Activated naive CD8-positive, alpha-beta T cell treated with anti-CD3 and anti-CD28 coated beads, Interleukin-2, amount 50 U/mL, for 24 hours (primary cell): ENCODE measurements at places on chromosomes 2 and 18.
A peak's percentile ranks its signal among the peaks of the same experiment; 100 is the strongest.

GRCh38 chr2:237529452-237530402 lies 36.6 kb upstream of the PRLH start:
- no peak for DNase-seq

GRCh38 chr2:229879191-229879950 lies 42.4 kb downstream of the TRIP12 start:
- DNase-seq = no peak

- DNase-seq = no peak
These were observed 7.2 kb downstream of the RBFA start for GRCh38 chr18:80041424-80041823.

DNA sequence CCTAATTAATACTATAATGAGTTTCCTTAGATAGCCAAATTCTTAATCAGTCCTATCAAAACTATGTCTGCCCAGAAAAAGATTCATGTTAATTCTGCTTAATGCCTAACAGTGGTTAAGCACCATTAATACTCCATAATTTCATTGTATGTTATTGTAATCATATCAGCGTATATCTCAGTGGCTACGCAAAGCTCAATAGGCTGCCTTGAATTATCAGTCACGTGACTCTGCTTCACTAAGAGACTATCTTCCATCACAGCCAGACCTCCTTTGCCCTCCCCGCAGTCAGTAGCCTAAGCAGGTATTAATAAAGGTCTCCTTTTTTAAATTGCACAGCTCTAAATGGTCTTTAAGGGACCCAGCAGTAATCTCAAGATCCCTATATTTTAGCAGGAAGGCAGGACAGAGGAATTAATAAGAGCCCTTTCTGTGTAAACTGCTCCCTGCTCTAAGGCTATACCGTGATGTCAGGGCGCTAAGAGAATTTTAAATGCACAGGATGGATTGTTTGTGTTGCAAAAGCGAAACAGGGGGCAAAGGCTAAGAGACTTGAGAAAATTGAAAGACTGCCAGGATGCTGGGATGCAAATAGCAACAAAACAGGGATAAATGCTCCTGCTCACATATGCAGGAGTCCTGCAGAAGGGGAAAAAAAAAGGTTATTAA lies 215.6 kb upstream of the POU3F3 start:
- no peak for DNase-seq

DNA sequence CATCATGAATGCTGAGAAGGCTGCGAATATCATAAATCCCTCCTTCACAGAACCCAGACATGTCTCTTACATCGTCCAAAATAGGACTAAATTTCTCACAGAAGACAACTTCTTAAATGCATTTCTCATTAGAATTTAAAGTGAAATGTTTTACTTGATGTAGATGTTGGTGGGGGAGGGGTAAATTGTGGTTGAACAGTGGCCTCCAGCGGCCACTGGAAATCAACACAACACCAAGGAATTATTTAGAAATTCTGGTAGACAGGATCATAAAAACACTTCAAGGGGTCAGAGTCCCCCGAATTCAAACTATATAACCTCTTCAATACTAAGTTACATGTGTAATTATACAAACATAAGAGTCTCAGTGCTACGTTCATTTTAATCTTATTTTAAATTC lies 135.9 kb downstream of the ABCA12 start:
- no peak for DNase-seq

GRCh38 chr2:83899271-83899670 lies 559.8 kb downstream of the SUCLG1 start:
- no peak for DNase-seq

GRCh38 chr2:157486596-157487270 lies 42.8 kb upstream of the CYTIP start:
- no peak for DNase-seq

DNA sequence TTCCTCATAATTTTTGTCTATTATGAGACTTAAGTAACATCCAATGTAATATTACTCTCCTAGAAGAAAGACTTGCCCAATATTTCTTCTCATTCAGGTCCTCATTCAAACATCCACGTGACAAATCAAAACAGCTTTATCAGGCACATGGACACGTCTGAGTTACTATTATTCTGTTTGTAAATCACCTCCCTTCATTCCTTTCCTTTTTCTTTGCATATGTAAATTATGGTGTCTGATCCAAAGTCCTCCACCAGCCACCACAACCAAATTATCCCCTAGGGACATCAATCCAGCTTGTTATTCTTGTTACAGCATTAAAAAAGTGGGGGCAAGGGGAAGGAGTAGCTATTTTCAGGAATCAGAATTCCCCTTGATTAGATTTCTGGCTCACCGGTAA lies 7.1 kb downstream of the TMEM163 start:
- DNase-seq = no peak

DNA sequence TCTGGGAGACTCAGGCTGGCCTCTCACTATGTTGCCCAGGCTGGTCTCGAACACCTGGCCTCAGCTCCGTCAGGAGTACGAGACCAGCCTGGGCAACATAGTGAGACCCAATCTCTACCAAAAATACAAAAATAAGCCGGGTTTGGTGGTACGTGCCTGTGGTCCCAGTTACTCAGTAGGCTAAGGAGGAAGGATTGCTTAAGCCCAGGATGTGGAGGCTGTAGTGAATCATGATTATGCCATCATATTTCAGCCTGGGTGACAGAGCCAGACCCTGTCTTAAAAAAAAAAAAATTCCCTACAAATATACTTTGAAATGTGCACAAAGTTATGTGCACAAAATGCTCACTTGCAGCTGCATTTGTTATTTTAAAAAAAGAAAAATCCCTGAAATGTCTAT lies 26.3 kb upstream of the AGAP1 start:
- DNase-seq = no peak

GRCh38 chr2:113160962-113161361 lies 12.8 kb upstream of the PSD4 start:
- DNase-seq = no peak

GRCh38 chr2:51291762-51292551 lies 260.0 kb upstream of the NRXN1 start:
- no peak for DNase-seq

GRCh38 chr18:40088130-40088529 lies 1866.9 kb upstream of the PIK3C3 start:
- DNase-seq = no peak

GRCh38 chr2:138504546-138505235 lies 3.1 kb downstream of the SPOPL start:
- DNase-seq = no peak

DNA sequence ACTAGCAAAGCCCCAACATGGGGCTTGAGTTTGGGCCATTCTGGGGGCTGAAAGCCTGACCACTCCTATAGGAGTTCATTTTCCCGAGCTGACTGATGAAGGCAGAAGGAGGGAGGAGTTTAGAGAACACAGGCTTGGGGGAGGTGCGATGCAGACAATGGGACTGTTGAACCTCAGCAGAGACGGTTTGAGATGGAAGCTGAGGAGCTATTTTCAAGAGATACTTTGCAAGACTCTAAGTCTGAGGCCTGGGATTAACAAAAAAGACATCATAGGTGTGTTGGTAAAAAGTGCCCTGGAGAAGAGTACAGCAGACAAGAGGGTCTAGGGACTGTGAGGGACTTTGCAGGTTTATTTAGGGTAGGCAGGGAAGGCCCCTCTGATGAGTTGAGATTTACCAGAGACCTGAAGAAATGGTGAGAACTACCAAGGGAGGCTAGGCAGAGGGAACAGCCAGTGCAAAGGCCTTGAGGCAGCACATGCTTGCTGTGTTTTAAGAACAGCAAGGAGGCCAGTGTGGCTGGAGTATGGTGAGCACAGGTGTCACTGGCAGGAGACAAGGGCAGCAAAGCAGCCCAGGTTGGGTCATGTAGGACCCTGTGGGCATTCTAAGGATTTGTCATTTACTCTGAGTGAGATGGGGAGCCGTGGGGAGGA lies 31.6 kb downstream of the PCBP1 start:
- no peak for DNase-seq

- DNase-seq = no peak
These were observed 76.9 kb upstream of the PMAIP1 start for GRCh38 chr18:59822612-59823550.

- no peak for DNase-seq
These were observed 271.4 kb downstream of the PIEZO2 start for GRCh38 chr18:10877987-10878386.

DNA sequence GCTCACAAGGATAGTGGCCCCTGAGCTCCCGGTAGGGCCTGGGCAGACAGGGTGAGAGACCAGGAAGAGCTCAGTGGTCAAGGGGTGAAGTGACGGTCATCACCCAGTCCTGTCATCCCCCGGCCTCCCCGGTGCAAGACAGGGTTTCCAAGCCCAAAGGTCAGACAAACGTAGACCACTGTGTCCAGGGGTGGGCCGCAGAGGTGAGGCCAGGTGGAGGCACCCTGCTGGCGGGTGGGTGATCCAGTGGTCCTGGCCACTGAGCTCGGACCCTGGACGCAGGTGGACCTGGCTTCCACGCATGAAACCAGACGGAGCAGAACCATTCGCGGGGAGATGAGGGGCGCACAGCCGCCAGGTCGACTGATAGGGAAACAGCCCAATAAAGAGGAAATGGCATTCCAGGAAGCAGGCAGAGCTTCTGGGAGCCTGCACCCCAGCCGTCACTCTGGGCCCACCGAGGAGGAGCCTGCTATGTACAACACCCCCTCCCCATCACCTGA lies 14.4 kb upstream of the SNED1 start:
- no peak for DNase-seq

GRCh38 chr18:27695052-27695451 lies 481.9 kb downstream of the CDH2 start:
- no peak for DNase-seq

DNA sequence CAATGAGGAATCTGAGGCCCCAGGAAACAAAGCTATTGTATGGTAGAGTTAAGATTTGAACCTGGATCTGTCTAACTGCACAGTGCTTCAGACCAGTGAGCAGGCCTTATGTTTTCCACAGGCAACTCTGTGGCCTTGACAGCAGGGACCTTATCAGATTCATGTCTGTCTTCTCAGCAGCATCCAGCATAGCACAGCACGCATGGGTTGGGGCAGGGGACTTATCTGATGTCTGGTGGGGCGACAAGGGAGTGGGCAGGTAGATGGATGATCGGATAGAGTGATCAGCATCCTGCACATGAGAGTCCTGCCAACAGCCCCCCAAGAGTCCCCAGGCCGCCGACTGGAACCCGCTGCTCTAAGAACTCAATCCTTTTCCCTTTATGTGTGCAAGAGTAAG lies 28.7 kb upstream of the KCNF1 start:
- no peak for DNase-seq

DNA sequence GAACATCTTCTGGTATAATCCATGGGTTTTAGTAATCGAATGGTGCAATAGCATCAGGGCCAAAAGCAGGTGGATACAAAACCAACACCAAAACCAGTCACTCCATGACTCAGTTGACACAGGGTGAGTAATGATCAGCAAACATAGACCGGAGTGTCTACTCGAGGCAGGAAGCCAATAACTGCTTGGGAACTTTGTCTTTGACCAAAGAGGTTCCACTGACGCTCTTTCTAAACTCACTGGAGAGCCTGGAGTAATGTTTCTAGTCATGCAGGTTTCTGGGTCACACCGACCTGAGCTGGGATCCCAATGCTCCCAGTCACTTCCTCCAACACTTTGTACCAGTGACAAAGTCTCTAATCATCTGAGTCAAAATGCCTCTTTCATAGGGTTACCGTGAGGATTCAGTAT lies 30.9 kb downstream of the MREG start:
- DNase-seq = peak; percentile 18

DNA sequence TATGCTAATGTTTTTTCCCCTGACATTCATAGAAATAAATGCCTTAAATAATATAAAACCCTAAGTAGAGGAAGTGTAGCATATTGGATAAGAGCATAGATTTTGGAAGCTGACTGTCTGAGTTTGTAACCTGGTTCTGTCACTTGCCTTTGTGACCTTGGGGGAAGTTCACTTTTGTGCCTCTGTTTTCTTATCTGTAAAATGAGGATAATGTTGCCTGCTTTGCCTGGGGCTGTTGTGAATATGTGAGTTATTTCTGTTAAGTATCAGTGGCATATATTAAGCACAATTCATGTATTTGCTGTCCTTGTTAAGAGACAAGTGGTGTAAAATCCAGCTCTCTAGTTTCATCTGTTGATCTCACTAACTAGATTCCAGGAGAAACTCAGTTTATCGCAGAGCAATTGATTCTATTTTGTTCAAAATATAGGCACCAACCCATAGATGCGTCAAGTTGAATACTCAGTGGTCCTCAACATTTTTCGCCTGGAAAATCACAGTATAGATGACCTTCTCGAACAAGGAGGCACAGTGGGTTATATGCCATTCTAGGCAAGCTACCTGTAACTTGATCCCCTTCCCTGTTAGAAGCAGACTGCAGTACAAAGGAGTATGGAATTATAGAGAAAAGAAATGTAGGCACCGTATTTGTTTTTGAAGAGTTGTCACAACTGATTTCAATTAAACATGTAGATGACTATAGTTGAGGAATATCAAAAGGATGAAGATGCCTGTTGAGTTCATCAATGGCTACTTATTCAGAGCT lies 67.0 kb downstream of the SOCS6 start:
- DNase-seq = no peak

DNA sequence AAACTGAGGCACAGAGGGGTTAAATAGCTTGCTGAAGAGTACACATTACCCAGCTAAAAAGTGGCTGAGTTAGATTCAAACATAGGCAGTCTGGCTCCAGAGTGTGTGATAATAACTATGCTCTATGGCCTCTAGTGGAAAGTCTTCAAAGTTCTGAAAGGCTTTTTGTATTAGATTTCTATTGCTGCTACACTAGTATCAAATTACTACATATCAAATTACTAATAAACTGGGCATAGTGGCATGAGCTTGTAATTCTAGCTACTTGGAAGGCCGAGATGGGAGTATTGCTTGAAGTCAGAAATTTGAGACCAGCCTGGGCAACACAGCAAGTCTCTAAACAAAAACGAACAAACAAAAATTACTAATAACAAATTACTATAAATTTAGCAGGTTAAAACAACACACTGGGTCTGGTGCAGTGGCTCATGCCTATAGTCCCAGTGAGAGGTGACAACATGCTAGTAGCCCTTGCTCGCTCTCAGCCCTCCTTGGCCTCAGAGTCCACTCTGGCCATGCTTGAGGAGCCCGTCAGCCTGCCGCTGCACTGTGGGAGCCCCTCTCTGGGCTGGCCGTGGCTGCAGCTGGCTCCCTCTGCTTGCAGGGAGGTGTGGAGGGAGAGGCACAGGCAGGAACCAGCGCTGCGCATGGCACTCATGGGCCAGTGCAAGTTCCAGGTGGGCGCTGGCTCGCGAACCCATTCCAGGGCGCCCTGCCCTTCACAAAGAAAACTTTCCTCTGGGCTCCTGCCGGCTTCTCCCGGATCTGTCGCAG lies 38.2 kb upstream of the TWSG1 start:
- no peak for DNase-seq

DNA sequence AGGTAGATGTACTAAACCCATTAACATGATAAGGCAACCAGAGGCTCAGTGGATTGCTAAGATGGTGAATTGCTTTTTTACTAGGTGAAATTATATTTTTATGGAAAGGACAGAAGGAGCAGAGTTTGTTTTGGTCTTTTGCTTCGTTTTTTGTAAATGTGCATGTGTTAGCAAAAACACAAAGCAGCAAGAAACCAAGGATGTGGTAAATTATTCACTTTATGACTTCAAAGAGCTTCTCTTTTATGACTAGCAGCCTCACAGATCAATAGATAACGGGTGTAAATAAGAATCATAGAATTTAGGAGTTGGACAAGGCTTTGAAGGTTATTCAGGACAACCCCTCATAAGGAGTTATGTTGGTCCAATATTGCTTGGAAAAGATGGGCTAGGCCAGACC lies 615.0 kb downstream of the DPP10 start:
- no peak for DNase-seq

- no peak for DNase-seq
These were observed 13.7 kb upstream of the TTC39C start for GRCh38 chr18:24000613-24001490.

GRCh38 chr2:229380101-229380625 lies 109.1 kb upstream of the PID1 start:
- no peak for DNase-seq
